Thyroid gland (tissue), 4 donors: ENCODE measurements at places on chromosomes 16 and 17. TPM values are rescaled to one million over a fixed set of nuclear protein-coding genes. Genes with fewer than 3 reads are reported as not detected.

NPIPA5 gene
- 3.6 TPM for total RNA-seq

GRCh38 chr16:52501746-52502145 is 45.2 kb downstream of the TOX3 start:
- no peak for DNase-seq
- H3K27me3 ChIP-seq, result no peaks in the 10 kb centered on the region
- H3K4me3 ChIP-seq, result no peak overlapping the region
- H3K27ac ChIP-seq, result no peak overlapping the region
- no peaks in the 10 kb centered on the region for H3K4me1 ChIP-seq

- H3K36me3 ChIP-seq, result peaks cover 23% of the 10 kb centered on the region
- H3K27me3 ChIP-seq, result no peaks in the 10 kb centered on the region
- no peak for DNase-seq
- H3K4me1 ChIP-seq, result peaks cover 13% of the 10 kb centered on the region
- no peak overlapping the region for H3K27ac ChIP-seq
Measured at GRCh38 chr16:8623634-8624033, 2.1 kb downstream of the METTL22 start.

GRCh38 chr17:19539841-19540311 is 6.2 kb downstream of the SLC47A1 start:
- H3K27me3 ChIP-seq, result no peaks in the 10 kb centered on the region
- DNase-seq, result peak; percentile 86
- H3K4me1 ChIP-seq, result peaks cover 7% of the 10 kb centered on the region
- no peak overlapping the region for H3K4me3 ChIP-seq

KRT33A gene
- not detected for total RNA-seq

DNA sequence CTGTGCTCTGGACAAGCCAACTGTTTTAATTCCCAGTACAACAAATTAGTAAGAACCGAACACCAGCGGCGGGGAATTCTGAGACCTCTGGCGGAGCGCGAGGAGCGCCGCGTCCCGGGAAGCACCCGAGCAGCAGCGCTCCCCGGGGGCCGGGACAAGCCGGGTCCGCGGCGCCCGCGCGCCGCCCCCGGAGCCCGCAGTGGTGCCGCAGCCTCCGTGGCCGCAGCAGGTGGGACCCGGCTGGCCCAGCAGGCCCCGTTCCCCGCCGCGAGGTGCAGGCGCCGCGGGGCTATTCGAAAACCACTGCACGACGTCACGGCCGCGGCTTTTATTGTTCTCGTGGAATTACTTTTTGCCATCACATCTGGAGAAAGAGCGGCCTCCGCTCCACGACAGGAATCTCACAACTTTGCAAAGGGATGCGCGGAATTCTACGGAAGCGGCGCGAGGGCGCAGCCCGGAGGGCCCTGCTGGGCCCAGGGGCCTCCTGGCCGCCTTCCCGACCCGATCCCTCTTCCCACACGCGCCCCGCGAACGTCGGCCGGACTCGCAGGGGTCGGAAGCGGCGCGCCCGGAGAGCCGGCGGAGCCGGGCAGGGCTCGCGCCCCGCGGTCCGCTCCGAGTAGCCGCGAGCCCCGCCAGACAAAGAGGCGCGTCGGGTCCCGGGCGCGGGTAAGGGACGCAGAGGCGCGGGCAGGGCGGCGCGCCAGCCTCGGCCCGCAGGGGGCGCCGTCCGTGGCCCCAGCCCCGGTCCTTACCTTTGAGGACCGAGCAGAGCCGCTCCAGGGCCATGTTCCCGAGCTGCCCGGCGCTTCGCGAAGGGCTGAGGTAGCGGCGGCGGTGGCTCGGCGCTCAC is 696 bp downstream of the NETO2 start:
- no peaks in the 10 kb centered on the region for H3K36me3 ChIP-seq
- peak overlapping the region; percentile 11 for H3K27ac ChIP-seq
- H3K4me1 ChIP-seq, result no peaks in the 10 kb centered on the region
- H3K27me3 ChIP-seq, result no peaks in the 10 kb centered on the region
- peak; percentile 67 for DNase-seq

DNA sequence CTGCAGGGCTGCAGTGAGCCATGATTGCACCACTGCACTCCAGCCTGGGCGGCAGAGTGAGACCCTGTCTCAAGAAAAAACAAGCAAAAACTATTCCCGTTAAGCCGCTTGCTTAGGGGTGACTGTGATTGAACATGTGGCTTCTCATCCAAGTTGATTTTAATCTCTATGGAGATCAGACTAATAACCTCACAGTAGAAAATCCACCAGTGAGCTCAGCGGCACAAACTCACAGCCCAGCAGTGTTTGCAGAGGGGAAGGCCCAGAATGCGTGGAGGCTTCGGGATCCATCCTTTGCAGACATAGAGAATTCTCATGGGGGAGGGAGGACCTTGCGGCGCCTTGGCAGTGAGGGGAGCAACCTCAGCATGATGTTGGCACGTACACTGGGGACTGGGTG is 7.4 kb downstream of the BANP start:
- peaks cover 21% of the 10 kb centered on the region for H3K4me1 ChIP-seq
- H3K27me3 ChIP-seq, result no peaks in the 10 kb centered on the region
- no peak for DNase-seq
- no peak overlapping the region for H3K4me3 ChIP-seq
- no peak overlapping the region for H3K27ac ChIP-seq
- H3K36me3 ChIP-seq, result no peaks in the 10 kb centered on the region

- DNase-seq, result no peak
- H3K36me3 ChIP-seq, result no peaks in the 10 kb centered on the region
- H3K27ac ChIP-seq, result no peak overlapping the region
- no peaks in the 10 kb centered on the region for H3K27me3 ChIP-seq
- no peaks in the 10 kb centered on the region for H3K4me1 ChIP-seq
Measured at GRCh38 chr17:36743130-36743529, 141.7 kb downstream of the MRM1 start.

- no peak overlapping the region for H3K27ac ChIP-seq
- H3K4me3 ChIP-seq, result no peak overlapping the region
- H3K4me1 ChIP-seq, result peaks cover 6% of the 10 kb centered on the region
- no peaks in the 10 kb centered on the region for H3K36me3 ChIP-seq
Measured at GRCh38 chr16:81481207-81481821, 36.7 kb downstream of the CMIP start.

- no peak overlapping the region for H3K27ac ChIP-seq
- no peak for DNase-seq
- no peaks in the 10 kb centered on the region for H3K36me3 ChIP-seq
- H3K4me3 ChIP-seq, result no peak overlapping the region
- no peaks in the 10 kb centered on the region for H3K4me1 ChIP-seq
Measured at GRCh38 chr17:66276328-66276937, 26.0 kb upstream of the PRKCA start.

- peak; percentile 96 for DNase-seq
- peaks cover 12% of the 10 kb centered on the region for H3K4me1 ChIP-seq
- H3K4me3 ChIP-seq, result peak overlapping the region; percentile 8
- peak overlapping the region; percentile 89 for H3K27ac ChIP-seq
Measured at GRCh38 chr16:74743668-74744299, 30.8 kb downstream of the FA2H start.

DNA sequence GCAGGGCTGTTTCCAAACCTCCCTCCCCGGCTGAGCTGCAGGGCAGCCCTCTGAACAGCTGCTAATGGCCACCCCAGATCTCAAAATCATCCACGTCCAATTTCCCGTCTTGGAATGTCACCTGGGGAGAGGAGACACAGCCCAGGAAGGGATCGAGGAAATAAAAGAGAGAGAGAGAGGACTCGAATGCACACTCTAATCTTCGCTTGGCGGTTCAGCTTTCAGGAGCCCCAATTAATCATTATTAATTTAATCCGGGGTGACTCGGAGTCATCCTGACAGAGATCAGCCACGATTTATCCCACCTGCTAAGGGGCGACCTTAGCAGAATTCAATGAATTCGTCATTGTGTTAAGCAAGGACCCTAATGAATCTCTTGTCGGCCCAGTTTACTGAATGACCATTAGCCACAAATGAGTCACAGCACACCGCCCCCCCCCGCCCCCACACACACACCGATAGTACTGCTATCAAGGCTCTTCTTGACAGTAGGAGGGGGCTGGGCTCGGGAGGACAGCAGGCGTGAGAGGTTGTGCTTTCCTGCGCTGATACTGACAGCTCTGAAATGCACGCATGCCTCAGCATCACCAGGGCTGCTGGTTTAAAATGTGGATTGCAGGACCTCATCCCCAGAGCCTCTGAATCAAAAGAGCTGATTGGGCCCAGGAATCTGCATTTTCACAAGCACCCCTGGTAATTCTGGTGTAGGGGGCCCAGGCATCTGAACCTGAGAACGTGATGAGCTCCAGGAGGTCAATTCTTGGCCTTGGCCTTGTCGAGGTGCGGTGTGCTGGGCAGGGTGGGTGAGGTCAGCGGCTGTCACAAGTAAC is 190.0 kb upstream of the CIBAR2 start:
- peak overlapping the region; percentile 65 for H3K27ac ChIP-seq
- no peaks in the 10 kb centered on the region for H3K36me3 ChIP-seq
- DNase-seq, result no peak
- no peaks in the 10 kb centered on the region for H3K27me3 ChIP-seq

DNA sequence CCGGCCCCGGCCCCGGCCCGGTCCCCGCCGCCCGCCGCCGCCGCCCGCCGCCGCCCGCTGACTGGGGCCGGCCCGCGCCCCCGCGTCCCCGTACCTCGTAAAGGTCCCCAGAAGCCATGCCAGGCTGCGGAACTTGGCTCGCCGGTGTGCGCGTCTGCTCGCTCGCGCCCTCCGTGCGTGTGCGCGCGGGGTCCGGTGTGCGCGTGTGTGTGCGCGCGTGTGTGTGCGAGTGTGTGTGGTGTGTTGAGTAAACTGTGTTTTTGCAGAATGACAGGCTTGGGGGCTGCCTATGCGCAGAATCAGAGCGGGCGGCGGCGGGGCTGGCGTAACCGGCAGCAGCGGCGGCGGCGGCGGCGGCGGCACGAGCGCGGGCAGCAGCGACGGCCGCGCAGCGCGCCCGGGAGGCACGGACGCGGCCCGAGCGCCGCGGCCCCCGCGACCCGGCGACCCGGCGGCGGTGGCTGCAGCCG is 307 bp downstream of the CDYL2 start:
- H3K4me1 ChIP-seq, result peaks cover 3% of the 10 kb centered on the region
- H3K27me3 ChIP-seq, result no peaks in the 10 kb centered on the region
- no peak overlapping the region for H3K4me3 ChIP-seq
- DNase-seq, result peak; percentile 50
- H3K27ac ChIP-seq, result no peak overlapping the region

PSKH1 gene
- 20.3 TPM for total RNA-seq

DNA sequence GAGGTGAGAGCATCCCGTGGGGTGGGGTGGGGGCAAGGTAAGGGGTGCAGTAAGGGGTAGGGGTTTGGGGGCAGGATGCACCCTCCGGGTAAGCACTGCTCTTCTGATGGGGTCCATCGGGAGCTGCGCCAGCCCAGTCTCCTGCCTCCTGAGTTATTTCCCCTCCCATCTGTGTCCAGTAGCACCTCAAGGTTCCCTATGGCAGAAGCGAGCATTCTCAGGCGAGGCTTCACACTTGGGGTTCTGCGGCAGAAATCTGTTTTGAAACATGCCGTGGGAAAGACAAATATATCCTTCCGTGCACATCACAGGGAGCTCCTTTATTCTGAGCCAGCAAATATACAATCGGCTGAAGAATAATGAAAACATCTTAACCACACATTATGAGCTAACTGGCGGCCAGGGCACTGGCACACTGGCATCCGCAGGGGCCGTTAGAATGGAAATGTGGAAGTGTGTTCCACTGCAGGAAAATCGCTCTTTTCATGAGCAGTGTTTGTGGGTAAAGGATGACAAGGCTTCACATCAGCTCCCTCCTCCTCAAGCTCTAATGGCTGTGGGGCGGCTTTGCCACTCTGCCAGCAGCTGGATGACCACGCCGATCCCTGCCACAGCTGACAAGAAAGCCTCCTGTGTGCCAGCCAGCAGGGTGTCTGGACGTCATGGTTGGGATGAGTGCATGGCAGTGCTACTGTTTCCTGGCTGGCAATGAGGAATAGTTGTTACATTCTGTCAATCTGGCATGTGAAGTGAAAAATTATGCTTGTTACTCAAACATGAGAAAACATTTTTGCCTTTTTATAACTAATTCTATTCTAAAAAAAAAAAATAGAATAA is 20.0 kb downstream of the MTHFSD start:
- H3K27ac ChIP-seq, result no peak overlapping the region
- DNase-seq, result no peak
- H3K27me3 ChIP-seq, result no peaks in the 10 kb centered on the region
- peaks cover 29% of the 10 kb centered on the region for H3K36me3 ChIP-seq

DNA sequence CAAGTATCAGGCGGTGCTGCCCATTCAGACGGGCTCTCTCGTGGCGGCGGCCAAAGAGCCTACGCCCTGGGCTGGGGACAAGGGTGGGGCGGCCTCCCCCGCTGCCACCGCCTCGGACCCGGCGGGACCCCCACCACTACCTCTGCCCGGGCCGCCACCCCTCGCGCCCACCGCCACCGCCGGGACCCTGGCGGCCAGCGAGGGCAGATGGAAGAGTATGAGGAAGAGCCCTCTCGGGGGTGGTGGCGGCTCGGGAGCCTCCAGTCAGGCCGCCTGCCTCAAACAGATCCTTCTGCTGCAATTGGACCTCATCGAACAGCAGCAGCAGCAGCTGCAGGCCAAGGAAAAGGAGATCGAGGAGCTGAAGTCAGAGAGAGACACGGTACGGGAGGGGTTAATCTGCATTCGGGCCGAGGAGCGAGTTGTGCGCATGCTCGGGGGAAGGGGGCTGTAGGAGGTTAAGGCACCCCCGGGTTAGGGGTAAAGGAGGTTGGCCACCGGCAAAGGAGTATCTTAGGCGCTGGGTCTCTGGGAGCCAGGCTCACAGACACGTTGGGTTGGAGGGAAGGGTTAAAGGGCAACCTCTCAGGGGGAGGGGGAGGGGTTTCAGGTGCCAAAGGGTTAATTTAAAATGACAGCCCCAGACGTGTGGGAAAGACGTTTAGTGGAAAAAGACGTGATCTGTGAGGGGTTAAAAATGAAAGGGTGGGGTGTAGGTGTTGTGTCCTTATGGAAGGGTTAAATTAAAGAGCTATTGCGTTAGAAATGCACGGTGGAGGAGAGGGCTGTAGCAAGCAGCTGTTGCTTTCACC is 1.4 kb downstream of the MSL1 start:
- DNase-seq, result peak; percentile 45
- H3K27me3 ChIP-seq, result no peaks in the 10 kb centered on the region
- H3K4me3 ChIP-seq, result peak overlapping the region; percentile 86
- H3K27ac ChIP-seq, result peak overlapping the region; percentile 97
- peaks cover 9% of the 10 kb centered on the region for H3K36me3 ChIP-seq

DNA sequence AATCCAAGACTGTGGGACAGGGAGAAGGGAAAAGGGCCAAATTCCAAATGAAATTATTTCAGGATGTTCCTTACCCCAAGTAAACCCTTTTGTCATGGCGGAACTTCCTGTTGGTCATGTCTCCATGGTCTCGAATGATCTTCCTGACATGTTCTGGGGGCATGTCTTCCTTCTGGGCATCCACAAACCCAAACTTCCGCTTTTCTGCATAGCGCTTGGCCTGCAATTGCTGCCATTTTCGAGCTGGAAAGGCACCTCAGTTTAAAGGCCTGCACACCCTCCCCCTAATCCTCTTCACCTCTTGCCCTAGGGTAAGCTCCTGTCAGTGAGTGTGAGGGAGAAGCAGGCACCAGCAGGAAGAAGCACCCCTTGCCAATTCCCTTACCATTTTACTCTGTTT is 1.2 kb downstream of the PRPF8 start:
- no peak for DNase-seq
- peaks cover 41% of the 10 kb centered on the region for H3K36me3 ChIP-seq
- H3K4me3 ChIP-seq, result peak overlapping the region; percentile 66

- no peaks in the 10 kb centered on the region for H3K36me3 ChIP-seq
- H3K27ac ChIP-seq, result no peak overlapping the region
- no peak overlapping the region for H3K4me3 ChIP-seq
- no peaks in the 10 kb centered on the region for H3K4me1 ChIP-seq
- no peaks in the 10 kb centered on the region for H3K27me3 ChIP-seq
- DNase-seq, result no peak
Measured at GRCh38 chr16:74019612-74020011, 277.0 kb upstream of the PSMD7 start.

C16orf92 gene
- not detected for total RNA-seq

DHRS7C gene
- total RNA-seq, result not detected

NPW gene
- not detected for total RNA-seq
